ENCODE measurements at places on chromosomes 6 and 20.
A peak's percentile ranks its signal among the peaks of the same experiment; 100 is the strongest.

DNA sequence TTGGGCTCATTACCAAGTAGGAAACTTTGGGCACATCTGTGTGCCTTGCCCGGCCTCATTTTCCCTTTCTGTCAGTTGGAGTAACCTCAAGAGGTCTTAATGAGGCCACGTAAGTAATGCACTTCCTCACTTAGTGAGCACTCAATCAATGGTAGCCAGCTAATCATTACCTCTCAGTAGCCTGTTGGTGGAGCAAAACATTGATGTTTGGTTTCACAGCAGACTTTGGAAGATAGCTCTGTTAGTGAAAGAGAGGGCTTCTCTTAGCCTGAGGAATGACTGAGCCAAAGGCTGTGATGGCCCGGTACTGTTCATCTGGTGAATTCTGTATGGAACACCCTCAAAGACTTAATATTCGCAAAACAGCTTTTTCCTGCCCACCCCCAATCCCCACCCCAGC lies 55.9 kb upstream of the ID4 start:
- no peak for DNase-seq

GRCh38 chr20:19392344-19393130 lies 180.1 kb downstream of the SLC24A3 start:
- DNase-seq: no peak

- DNase-seq: peak; percentile 4
Measured at GRCh38 chr20:51014797-51015722, 7.8 kb downstream of the KCNG1 start.

GRCh38 chr6:149458196-149458595 lies 26.6 kb downstream of the ZC3H12D start:
- DNase-seq: no peak

DNA sequence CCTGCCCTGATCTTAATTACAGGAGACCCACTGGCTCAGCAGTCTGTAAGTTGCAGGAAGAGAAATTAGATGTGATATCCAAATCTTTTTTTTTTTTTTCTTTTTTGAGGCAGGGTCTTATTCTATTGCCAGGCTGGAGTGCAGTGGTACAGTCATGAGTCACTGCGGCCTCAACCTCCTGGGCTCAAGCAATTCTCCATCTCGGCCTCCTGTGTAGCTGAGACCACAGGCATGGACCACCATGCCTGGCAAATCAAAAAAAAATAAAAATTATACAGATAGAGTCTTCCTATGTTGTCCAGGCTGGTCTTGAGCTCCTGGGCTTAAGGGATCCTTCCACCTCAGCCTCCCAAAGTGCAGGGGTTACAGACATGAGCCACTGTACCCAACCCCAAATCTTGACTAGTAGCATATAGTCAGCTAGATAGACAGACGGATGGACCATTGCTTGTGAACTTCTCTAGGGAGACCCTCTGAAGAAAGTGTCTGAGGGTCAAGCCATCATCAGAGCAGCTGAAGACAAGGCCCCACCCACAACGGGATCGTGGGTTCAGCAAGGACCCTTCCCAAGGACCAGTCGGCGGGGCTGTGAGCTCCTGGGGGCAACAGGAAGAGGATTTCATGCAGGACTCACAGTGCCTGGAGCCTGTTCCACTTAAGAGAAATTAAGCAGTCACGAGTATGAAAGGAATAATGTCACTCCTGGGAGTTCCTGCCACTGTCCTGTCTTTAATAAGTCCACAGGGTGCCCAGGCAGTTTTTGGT lies 222.7 kb downstream of the ANKRD60 start:
- DNase-seq: no peak

DNA sequence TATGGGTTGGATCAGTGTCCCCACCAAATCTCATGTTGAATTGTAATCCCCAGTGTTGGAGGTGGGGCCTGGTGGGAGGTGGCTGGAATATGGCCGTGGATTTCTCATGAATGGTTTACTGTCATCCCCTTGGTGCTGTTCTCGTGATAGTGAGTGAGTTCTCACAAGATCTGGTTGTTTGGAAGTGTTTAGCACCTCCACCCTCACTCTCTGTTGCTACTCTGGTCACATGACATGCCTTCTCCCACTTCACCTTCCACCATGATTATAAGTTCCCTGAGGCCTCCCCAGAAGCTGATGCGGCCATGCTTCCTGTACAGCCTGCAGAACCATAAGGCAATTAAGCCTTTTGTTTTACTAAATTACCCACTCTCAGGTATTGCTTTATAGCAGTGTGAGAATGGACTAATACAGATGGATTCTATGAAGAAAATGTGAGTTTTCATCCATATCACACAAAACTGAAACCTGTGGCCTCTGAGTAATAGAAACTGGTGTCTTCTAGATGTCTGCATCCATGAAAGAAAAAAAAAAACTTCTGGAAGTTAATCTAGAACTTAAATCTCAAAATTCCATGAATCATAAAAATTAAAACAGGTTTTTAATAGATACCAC lies 39.3 kb downstream of the MBOAT1 start:
- no peak for DNase-seq

GRCh38 chr6:157151029-157151428 lies 172.3 kb downstream of the TMEM242 start:
- no peak for DNase-seq

GRCh38 chr6:158607411-158608170 lies 37.0 kb downstream of the DYNLT1 start:
- no peak for DNase-seq

DNA sequence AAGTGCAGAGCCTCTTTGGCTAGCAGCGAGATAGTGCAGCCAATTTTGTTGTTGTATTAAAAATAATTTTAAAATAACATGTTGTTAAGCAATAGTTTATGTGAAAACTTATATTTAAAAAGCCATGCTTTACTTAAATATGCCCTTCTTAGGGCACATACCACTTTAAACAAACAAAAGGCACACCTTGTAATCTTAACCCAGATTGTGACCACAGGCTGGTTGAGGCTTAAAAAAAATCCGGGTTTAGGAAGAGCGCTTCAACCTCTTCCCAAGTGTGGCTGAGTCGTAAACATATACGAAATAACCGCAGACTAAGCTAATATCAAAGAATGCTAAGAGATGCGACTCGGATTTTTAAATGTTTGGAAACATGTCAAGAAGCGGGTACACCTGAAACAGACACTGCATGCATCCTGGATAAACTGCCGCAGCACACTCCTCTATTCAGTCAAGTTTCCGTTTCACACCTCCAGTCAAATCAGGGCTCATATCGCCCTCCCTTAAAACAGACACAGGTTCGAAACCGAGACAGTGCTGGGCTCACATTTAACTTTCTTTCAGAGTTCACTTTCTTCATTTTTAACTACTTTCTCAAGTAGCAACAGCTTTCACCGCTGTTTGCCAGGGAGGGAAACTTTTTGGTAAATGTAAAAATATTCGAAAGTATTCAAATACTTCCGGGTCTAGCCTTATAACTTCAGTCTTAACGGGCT lies 1.5 kb downstream of the DEK start:
- peak; percentile 52 for DNase-seq

- no peak for DNase-seq
Measured at GRCh38 chr6:146341493-146342230, 202.0 kb upstream of the RAB32 start.

Measured in activated naive CD4-positive, alpha-beta T cell treated with Interleukin-2 at 50 U/mL for 16 hours (primary cell).